ENCODE measurements at places on chromosomes 16 and 17. TPM values are rescaled to one million over a fixed set of nuclear protein-coding genes. Genes with fewer than 3 reads are reported as not detected.

GRCh38 chr17:51813140-51813783, 345.3 kb downstream of the CA10 start:
- no peak for DNase-seq

DNA sequence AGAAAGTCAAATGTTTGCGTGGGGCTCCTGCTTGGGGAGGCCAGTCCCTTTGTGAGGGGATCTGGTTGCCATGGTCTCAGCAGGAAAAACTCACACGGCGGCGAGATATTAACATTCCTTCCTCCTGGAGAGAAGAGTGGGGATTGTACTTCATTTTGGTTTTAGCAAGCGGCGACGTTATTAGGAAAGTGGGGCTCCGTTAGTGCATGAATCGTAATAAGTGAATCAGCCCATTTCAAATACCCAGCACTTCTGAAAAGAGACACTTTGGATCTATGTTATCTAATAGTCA, 41.6 kb upstream of the METRNL start:
- DNase-seq: no peak

- peak; percentile 16 for DNase-seq
Measured at GRCh38 chr17:21283482-21284318, 811 bp upstream of the MAP2K3 start.

DNA sequence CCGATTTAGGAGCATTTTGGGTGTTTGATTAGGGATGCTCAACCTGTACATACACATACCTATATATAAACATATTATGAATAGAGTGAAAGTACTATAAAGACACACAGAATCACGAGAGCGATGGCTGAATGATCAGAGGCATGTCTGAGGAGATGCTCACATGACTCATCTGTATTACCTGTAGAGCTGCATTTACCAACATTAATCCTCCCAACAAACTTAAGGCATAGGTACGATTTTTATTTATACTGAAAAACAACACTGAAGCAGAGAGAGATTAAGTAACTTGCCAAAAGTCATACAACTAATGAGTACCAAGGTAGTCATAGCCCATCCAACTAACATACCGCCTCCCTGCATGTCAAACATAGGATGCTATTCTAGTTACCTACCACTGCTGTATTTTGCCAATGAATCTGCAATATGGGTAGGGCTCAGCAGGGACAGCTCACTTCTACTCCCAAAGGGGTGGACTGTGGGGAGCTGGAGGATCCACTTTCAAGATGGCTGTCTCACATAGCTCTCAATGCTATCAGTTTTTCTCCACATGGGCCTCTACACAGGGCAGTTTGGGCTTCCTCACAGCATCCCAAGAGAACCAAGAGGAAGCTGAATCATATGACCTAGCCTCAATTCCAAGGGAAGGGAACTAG, 7.3 kb downstream of the CYB5D1 start:
- no peak for DNase-seq

DNA sequence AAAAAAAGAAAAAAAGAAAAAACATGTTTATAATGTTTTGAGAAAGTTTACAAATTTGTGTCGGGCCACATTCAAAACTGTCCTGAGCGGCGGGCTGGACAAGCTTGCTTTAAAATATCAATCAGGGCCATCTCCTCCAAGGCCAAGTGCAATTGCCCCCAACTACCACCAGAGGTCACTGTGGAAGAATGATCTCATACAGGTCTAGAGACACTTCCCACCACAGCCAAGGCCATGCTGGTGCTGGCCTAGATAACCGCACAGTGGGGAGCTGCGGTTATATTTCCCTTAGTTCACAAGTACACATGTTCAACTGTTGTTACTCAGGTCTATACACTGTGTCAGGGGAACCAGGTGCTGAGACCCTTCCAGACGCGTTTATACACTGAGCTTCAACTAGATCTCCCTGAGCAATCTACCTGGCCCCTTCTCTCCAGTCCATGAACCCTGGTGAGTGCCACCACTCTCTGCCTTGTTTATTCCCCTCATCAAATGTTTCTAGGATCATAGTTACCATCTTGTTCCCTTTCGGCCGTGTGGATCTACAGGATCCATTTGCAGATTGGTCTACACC, 83.8 kb upstream of the CCL2 start:
- DNase-seq: peak; percentile 72

DNA sequence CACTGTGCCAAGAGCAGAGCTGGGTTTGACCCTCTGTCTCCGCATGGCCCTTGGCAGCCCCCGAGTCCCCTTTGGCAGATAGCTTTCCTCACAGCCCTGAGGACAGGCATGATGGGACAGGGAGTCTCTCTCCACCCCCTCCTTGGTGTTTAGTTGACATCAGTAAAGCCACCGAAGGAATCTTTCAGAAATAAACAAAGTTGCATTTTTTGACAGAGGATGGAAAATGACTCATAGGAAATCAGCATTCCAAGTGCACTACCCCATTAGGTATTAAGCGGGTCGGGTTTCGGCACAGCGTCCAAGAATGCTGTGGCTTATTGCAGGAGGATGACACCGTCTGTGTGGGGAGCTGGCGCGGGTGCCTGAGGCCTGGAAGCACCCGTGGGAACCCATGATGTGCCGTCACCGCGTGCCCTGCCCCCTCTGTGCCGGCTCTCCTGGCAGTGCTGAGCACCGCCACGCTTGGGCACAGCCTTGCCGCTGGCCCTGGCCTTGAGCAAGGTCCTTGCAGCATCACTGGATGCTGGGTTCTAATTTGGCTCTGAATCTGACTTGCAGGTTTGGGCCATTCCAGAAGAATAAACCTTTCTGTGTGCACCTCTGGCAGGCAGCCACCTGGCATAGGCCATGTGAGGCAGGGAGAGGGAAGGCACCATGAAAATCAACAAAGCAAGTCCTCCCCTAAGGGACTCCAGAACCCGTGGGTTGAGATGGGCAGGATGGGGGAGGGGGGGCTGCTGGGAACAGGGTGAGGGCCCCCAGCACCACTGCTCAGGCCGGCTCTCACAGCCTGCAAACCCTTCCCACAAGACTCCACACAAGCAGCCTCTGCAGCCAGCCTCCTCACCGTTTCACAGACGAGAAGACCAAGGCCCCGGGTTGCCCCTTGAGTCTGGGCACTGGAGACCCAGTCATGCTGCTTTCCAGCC, 50.5 kb upstream of the ZNF469 start:
- DNase-seq: peak; percentile 58

DNA sequence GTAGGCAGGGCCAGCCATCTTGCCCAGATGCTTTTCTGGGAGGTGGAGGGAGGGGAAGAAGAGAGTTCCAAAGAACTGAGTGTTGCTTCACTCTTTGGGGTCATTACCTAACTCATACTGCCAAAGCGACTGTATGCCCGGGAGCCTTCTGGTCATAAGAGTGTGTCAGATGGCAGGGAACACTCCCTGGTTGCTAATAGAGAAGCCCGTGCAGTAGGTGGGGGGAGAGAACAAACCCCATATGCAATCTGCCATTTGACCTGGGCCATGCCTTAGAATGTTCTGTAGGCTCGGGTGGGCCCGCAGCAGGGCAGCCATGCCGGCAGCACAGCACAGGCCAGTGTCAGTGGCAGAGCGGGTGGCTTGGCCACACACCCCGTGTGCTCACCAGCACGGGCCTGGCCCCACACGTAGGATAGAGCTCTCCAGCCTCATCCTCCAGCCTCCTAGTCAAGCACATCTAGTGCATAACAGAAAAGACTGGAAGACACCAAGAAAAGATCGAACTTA, 120.5 kb downstream of the SOCS1 start:
- DNase-seq: no peak

- DNase-seq: no peak
Measured at GRCh38 chr17:70049801-70050591, 25.0 kb upstream of the KCNJ16 start.

GRCh38 chr17:80599546-80600305, 55.1 kb downstream of the RPTOR start:
- DNase-seq: no peak

DNA sequence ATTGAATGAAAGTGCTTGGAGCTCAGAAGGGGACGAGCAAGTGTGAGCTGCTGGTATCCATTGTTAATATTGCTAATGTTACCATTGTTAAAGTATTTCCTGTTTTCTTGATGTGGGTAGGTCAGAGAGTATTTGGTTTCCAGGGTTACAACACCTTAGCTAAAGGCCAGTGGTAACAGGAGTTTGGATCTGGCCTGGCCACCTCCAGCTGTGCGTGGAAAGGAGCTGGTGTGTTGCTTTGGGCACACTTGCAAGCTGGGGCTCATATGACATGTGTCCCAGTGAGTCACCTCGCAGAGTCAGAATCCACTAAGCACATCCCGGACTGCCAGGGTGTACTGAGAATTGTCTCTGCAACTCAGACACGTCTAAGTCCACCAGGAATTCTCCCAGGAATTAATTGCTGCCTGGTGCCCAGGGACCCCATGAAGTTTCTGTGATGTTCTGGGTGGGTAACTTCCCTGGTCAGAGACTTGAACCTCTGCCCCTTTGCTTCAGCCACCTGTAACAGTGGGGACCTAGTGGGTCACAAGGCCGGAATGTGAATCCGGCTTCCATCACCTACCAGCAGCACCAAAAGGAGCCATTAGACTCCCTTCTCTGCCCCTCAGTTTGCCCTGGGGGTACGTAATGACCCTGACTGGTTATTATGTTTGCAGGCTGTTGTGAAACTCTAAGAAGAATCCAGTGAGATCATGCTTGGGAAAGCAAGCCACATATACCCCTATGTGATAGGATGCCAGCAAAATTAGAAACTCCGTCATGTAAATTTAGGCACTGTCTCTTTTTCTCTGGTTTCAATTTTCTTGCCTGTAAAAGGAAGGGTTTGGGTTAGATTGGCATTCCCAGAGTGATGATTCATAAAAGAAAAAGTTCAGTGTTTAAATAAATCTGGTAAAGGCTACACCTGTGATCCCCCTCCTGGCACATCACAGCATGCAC, 12.8 kb downstream of the SLC6A2 start:
- DNase-seq: no peak

- no peak for DNase-seq
Measured at GRCh38 chr17:7041607-7042500, 2.0 kb downstream of the SLC16A11 start.

DNA sequence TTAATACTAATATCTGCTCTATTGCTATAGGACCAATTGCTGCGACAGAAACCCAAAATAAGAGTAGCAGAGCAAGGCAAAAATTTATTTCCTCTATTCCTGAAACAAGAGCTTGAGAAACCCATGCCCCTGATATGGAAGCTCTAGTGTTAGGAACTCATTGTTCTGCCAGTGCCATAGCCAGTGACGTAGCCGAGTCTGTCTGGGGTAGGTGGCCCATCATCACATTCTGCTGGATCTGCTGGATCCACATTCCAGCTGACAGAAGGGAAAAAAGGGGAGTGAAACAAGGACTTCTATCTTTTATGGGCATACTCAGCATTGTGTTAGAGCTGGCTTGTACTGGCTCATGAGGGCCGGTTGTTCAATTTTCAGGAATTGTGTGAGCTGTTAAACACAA, 248.9 kb upstream of the MON1B start:
- no peak for DNase-seq

MYL4 gene
- not detected for total RNA-seq

FUS gene
- 116 TPM for total RNA-seq

TTLL6 gene
- total RNA-seq: 0.60 TPM

CHD9NB gene
- 7.6 TPM for total RNA-seq

ZNF423 gene
- 20.5 TPM for total RNA-seq

RRAD gene
- 116 TPM for total RNA-seq

PDILT gene
- total RNA-seq: not detected

TNFRSF13B gene
- not detected for total RNA-seq

ZPBP2 gene
- not detected for total RNA-seq

CACNG3 gene
- not detected for total RNA-seq
